ENCODE measurements at places on chromosomes 12 and 14.

DNA sequence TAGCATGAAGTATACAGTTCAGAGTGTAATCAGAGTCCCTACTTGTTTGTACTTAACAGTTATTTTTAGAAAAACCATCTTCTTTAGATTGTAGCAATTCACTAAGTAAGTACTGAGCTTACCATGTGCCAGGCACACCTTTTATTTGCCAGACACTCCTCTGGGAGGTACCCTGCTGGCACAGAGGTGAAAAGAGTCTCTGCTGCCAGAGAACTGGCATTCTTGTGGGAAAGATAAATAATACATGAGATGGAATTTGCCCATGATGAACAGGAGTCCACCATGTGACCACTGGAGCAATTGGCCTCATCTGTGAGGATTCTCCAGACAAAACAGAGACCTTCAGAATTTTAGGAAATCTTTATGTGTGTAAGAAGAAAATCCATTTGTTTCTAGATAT lies 199.3 kb upstream of the SLC16A7 start:
- no peak for DNase-seq

GRCh38 chr12:60421741-60422140 lies 825.9 kb downstream of the SLC16A7 start:
- DNase-seq, result no peak

DNA sequence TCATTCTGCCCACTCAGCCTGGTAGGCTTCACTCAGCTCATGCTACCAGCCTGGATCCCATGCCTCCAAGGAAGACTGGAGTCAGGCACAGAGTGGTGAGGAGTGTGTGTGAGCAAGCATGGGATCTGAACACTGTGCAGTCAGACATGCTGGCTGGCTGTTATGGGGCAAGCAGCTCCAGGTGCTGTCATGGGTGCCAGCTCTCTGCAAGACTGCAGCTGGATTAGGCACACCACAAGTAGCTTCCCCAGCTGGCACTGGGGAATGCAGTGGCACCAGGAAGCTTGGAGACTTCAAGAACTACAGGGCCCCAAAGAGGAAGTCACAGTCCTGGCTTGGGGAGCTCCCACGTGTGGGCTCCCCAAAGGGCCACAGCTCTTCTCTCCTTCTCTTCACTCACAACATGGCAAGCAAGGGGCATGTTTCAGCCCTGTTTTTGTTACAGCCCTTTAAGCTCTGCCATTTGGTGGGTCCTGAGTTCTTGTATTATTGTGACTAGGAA lies 202.5 kb downstream of the VRK1 start:
- DNase-seq, result no peak

DNA sequence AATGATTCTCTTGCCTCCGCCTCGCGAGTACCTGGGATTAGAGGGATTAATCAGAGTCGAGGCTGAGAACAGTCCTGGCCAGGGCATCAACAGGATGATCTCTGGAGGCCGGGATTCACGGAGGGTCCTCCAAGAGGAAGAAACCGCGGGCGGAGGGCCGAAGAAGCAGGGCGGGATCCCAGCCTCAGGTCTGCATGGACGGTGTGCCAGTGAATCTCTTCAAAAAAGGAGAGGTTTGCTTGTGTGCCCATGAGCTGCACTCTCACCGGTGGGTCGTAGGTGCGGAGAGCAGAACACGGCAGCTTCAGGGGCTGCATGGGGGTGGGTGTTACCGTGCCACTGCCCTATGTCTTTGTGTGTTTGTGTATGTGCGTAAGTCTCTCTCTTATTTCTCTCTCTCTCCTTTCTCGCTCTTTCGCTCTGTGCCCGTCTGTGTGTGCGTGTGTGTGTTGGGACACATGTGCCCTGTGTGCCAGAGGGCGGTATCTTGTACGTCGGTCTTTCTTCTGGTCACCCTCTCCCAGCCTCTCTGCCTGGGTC lies 768.2 kb upstream of the ALG10B start:
- DNase-seq, result no peak

GRCh38 chr14:72186523-72186922 lies 254.3 kb downstream of the RGS6 start:
- DNase-seq, result no peak

DNA sequence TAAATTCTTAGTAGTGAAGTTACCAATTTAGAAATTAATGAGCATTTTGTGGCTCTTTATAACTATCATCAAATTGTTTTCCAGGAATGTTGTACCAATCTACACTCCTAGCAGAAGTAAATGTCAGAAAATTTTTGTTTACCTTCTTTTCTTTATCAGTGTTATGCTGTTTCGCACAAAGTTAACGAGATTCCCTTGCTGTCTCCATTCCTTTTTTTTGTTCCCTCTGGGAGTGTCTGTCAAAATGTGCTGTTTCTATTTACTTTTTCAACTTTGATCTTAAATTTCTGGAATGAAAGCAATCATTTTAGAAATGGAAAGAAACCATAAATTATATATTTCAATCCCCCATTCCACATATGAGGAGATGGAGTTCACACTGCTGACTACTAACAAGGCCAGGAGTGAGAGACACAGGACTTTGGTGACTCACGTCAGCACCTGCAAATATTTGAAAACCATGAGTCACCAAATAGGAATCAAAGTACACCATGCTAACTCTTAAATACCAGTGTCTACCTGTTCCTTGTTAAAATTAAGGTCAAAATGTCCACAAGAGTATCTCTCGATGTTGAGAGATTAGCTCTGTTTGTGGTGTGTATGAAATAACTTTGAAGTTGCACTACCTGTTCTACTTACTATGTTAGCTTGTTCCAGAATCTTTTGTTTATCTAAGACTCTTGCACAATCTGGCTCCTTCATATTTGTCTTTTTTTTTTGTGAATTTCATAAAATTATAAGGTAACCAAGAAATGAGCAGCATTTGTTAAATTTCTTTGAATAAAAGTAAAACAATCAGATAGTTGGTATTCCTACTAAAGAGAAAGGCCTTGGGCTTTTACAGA lies 106.0 kb downstream of the RMST start:
- DNase-seq, result no peak

DNA sequence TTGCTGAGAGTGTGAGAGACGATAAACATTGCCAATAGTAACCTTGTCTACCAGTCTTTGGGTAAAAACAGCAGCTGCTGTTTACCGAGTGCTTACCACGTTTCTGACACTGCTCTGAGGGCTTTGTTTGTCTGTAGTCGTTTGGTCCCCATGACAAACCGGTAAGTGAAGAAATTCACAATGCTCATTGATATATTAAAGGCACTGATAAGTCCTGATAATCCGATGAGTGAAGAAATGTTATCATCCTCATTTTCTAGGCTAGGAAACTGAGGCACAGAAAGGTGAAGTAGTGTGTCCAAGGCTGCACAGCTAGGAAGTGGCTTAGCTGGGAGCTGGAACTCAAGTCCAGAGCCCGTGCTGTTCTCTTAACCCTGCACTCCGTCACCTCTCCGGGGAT lies 138.6 kb downstream of the SCARB1 start:
- DNase-seq, result no peak

- DNase-seq, result no peak
Measured at GRCh38 chr12:11729008-11729407, 79.5 kb downstream of the ETV6 start.

DNA sequence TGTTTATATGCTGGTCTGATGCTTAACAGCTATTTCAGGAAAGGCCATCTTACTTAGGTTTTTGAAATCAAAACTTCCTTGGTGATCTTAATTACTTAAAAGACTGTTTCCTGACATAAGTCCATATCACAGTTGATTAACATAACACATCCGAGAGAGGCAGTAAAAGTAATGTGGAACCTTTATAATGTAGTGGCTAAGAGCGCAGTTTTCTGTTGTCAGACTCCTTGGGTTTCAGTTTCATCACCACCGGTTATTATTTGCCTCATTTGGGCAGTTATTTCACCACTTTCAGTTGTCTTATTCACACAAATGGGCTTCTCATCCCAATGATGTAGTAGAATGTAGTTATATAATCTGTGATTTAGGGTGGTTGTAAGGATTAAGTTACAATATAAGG lies 30.9 kb downstream of the TBC1D15 start:
- no peak for DNase-seq

- no peak for DNase-seq
Measured at GRCh38 chr12:109330282-109331230, 17.1 kb upstream of the MYO1H start.

GRCh38 chr12:28172434-28173030 lies 17.7 kb upstream of the CCDC91 start:
- peak; percentile 81 for DNase-seq

GRCh38 chr14:47012533-47013280 lies 361.1 kb upstream of the RPL10L start:
- no peak for DNase-seq

DNA sequence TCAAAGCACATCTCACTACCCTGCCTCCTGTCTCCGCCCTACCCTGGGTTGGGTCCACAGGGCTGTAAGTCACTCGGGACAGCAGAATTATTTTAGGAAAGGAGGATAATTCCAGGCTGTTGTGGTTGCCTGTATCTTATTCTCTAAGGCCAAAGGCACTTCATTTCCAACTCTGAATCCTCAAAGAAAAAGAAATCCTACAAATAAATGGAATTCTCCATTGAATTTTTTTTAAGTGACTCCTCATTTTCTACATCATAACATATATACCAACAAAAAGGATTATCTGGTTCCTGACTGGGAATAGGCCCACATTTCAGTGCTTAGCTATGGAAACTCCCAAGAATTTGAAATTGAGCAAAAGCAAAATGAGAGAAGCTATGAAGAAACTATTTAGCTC lies 186.4 kb downstream of the ITPR2 start:
- no peak for DNase-seq

DNA sequence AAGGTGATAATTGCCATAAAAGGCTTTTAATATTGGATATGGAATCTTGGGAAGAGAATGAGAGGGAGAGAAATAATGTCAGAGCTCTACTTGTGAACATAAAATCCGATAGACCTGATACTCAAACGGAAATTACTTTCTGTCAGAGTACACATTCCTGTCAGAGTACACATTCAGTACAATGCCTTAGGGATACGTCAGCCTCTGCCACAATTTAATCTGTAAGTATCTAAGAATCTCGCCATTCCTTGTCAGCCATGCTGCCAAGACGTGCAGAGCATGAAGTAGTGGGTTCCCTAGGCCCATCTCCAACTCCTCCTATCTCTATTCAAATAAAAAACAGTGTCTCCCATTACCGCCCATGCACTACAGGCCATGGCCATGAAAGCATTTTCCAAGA lies 242.6 kb downstream of the CEP128 start:
- no peak for DNase-seq

GRCh38 chr12:14601692-14602478 lies 34.2 kb upstream of the PLBD1 start:
- DNase-seq, result no peak

GRCh38 chr12:28023156-28023887 lies 50.8 kb upstream of the PTHLH start:
- DNase-seq, result peak; percentile 92

DNA sequence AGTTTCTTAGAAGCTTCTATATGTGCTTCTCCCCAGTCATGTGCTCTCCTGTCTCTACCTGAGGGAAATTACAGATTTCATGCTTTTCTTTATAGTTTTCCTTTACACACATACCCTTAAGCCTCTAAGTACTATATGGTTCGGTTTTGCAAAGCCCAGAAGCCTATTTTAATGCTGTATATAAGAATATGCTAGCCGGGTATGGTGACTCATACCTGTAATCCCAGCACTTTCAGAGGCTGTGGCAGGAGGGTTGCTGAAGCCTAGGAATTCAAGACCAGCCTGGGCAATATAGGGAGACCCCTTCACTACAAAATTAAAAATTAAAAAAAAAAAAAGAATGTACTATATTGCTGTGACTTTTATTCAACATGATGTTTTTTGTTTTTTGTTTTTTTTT lies 15.4 kb downstream of the DGLUCY start:
- DNase-seq, result no peak

DNA sequence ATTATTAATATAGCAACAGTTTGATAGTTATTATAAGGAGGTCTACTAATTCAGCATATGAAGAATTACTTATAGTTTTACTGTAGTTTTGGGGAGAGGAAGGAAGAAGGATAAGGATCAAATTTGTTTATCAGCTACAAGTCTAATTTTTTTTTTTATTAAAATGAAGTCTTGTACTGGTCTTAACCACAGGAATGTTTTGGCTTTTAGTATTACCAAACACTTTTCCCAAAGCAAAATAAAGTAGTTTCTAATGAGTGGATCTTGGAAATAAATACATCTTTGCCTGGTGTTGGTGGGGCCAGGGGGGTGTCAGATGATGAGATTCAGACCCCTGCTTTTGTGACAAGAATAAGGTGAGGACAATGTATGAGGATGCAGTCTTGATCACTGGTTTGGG lies 57.2 kb upstream of the ZDHHC17 start:
- DNase-seq, result no peak

DNA sequence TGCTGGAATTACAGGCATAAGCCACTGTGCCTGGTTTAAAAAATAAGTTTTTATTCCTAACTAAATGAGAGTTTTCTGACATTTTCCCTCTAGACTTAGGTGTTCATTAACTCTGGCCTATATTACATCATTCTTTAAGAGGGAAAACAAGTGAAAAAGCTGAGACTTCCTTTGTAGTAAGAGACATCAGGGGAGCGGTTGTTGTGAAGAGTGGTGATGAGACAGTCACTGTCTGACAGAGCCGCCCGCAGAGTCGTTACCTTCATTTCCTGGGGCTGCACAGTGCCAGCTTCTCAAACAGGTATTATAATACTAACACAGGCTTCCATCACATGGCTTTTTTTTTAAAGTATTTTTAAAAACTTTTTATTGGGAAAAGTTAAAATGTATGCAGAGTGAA lies 19.7 kb upstream of the TDRD9 start:
- no peak for DNase-seq

DNA sequence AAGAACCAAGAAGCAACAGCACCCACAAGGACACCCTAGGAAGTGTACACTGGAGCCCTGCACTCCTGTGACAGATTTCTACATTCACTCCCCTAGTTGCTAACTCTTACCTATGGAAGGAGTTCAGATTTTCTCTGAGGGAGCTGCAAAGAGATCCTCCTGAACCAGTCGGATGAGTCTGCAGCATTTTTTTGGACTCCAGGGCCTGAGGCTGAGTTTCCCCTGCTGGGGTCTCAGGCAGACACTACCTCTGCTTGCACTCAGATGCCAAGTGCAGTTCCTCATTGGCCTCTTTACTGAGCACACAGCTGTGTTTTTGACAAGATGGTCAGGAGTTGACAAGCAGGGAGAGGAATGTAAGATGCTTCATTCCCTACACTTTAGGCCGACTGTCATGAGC lies 153.2 kb upstream of the RBM19 start:
- no peak for DNase-seq

- no peak for DNase-seq
Measured at GRCh38 chr14:104659764-104660523, 29.5 kb upstream of the INF2 start.

GRCh38 chr12:6030081-6030480 lies 85.0 kb upstream of the ANO2 start:
- DNase-seq, result no peak

GRCh38 chr14:66530526-66530925 lies 22.6 kb downstream of the GPHN start:
- no peak for DNase-seq

DNA sequence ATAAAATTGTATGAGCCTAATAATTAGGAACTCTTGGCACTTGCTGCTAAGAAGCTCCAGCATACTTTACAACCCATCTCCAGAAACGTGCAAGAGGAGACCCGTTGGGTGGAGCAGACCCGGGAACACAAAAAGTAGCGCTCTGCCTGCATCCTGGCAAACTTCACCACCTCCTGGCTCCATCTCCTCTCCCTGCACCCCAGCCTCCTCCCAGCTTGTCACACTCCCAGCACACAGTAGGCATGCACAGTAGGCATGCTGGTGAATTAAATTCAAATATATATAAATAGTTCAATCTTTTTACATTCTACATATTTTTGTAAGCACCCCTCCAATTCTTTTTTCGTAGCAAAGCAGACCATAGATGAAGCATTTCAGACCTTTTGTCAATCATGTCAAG lies 1.2 kb downstream of the VSIG10 start:
- no peak for DNase-seq
